Central memory CD4-positive, alpha-beta T cell (primary cell): ENCODE measurements at places on chromosomes 4 and X.

DNA sequence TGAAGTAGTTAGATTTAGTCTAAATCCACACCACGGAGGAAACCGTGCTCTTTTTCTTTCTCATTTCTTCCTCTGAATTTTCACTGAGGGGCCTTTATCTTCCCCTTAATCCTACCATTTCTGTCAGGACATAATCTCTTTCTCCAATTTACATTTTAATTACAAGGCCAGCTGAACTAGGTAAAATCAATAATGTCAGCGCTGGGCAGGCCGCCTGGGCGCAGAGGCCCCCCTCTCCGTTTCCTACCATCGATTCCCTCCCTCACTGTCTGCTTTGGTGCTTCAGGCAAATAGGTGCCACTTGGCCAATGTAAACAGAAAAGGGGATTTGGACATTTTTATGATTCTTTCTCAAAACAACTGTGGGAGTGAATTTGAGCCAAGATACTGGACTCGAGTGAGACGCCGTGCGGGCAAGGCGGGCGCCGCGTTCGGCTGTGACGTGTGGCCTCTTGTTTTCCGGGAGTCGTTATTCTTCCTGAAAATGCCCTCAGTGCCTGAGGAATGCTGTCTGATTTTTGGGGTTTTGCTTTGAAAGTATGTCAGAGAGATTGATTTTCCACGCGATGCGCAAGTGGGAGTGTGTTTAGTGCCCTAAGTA lies 22.6 kb downstream of the UVSSA start:
- no peak for DNase-seq

DNA sequence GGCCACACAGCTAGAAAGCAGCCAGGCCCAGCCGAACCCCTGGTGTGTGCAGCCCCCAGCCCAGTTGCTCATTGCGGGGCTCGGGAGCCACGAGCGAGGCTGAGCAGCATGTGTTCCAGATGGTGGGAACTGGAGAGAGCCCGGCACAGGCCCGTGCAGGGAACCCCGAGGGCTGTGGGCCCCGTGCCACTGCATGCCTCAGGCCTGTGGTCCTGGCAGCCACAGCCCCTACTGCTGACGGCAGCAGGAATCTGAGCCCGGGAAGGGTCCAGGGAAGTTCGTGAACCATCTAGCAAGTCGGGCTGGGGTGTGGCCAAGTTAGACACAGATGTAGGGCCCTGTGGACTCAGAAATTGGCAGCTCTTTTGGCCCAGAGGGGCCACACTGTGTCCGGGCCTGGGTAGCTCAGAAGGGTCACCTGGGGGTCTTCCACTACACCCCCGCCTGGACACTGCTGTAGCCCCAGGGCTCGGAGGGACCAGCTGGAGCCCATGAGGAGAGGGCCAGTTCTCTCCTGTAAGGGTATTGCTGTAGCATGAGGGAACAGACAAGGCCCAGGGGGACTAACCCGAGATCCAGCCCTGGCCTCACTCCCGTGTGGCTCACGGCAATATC lies 12.1 kb downstream of the HTRA3 start:
- no peak for DNase-seq

DNA sequence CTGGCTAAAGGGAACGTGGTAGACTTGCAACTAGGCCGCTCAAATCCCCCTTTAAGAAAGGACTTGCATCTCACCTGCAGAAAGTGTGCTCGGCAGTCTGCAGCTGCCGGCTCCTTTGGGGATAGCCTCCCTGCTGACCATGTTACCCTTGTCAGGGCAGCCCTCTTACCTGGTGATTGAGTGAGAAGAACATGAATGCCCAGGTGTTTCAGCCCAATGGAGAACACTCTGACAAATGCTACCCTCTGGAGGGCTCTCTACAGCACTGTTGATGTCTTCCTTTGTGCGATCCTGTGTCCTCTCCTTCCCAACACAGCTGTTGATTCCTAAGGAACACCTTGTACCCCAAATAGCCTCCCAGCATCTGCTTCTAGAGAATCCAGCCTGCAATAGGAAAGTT lies 178.7 kb upstream of the LDB2 start:
- no peak for DNase-seq

DNA sequence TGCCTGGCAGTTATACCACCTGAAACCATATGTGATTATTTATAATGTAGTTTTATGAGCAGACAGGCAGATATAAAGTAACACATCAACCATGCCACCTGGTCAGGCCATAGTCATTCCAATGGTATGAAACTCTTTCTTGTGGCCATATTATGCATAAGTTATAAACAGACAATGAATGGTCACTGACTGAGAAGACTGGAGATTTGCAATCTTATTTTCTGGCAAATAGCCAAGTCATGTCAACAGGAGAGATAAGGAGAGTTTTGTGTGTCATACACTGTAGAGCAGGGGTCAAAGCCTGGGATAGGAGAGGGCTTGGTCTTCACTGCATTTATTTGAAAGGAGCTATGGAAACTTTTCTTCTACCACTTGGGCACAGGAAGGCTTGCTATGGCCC lies 29.5 kb downstream of the SORBS2 start:
- no peak for DNase-seq

DNA sequence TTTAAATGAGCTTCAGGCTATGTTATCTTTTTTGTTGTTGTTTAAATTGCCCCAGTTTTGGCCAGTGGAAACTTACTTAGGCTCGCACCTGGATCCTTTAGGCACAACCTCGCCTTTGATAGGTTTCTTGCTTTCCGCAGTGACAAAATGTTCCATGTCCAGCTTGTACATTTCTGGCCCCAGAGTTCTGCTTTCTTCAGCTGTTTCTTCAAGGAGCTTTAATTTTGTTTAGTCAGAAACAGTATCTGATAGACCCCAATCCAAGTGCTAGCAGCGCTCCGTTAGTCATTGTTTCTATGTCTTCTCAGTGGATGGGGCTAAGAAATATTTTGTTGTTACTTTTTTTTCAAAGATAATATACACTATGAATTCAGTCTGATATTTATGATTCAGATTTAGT lies 82.8 kb downstream of the STIM2 start:
- no peak for DNase-seq

DNA sequence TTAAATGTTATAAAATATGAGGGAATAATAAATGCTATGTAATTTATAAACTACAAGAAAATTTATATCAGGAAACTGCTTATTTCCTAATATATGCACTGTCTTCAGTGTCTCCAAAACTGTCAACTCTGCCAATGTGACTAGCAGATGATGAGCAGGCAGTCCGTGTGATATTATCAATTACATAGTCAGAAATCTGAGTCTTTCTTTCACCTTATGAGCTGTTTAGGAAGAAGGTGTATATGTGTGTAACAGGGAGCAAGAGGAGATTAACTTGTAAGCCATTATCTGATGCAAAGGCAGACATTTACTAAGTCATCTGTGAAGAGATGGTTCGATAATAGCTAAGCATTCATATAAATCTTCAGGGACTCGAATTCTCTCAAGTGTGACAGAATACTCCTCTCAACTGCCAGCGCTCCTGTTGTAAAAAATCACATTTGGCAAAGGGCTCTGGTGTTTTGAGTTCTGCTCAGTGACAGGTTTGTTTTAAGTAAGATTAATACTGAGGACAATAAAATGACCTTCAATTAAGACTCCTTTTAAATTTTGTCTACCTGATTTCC lies 79.7 kb downstream of the SNCA start:
- DNase-seq, result no peak
